GM04503 (cell line): ENCODE measurements at places on chromosomes 3 and 15.

GRCh38 chr3:102163039-102163817, 271.6 kb upstream of the ZPLD1 start:
- DNase-seq = no peak

DNA sequence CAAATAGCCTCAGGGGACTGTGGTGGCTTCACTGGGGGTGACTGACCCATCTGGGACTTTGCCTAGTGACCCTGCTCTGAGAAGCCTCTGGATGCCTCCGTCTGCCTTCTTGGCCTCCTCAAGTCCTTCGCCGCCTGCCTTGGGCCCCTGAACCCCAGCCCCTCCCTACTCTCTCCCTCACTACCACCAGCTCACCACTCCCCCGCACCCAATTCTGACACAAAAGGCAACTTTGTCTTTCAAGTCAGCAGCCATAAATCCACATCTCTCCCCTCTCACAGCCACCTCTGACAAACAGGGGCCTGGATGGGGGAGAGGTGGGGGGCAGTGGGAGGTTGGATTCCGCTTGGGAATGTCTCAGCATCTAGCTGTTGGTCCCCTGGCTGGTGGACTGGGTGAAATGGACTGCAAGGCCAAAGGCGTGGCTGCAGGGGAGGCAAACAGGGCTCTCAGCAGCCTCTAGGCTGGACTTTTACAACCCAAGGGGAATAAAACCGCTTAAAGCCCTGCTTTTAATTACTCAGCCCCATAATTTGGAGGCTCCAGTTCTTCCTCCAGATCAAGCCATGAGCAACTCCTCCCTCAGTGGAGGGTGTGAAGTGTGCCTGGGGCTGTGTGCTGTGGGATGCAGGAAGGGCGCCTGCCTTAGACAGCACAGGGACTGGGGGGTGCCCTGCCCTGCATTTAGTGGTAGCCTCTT, 33.4 kb downstream of the IGDCC3 start:
- no peak for DNase-seq

GRCh38 chr15:40339621-40339945, 1.2 kb downstream of the CCDC9B start:
- DNase-seq = no peak

GRCh38 chr3:61182662-61183061, 68.6 kb downstream of the FHIT start:
- no peak for DNase-seq

DNA sequence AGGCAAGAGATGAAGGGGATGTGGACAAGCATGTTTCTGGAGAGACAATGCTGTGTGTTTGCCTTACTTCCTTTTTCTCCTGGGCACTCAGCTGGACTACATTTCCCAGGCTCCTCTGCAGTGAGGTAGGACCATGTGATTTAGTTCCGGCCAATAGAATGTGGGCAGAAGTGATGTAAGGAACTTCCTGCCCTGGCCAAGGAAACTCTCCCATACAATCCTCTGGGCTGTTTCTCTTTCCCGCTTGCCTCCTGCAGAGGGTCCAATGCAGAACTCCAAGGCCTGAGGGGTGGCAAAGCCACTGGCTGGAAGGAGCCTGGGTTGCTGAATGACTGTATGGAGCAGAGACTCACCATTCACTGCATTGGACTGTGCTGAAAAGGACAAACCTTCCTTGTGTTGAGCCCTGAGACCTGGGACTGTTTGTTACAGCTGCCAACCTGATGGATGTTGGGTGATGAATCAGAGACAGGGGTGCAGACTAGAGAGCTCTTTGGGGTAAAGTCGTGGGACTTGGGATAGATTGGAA, 82.7 kb upstream of the SLC6A6 start:
- no peak for DNase-seq

- no peak for DNase-seq
Measured at GRCh38 chr3:59101231-59101736, 51.5 kb upstream of the CFAP20DC start.

- no peak for DNase-seq
Measured at GRCh38 chr15:100373942-100374341, 32.2 kb upstream of the ADAMTS17 start.

DNA sequence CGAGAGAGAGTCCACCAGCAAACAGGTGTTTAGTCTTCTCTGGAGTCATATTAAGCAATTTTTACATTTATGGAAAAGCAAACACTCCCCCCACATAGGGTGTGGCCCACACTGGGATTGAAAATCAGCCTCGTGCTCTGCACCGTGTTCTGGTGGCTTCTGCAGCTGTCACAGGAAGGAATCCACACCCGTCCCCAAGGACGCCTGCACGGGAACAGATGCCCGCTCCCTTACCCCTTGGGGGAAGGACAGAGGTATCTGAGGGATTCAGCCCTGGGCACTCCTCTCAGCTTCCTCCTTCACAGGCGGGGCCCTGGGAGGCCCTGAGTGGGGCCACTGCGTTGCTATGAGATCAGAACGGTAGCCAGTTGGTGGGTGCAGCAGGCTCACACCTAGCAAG, 27.8 kb downstream of the LIPC start:
- no peak for DNase-seq

GRCh38 chr15:63626955-63627354, 29.8 kb downstream of the FBXL22 start:
- no peak for DNase-seq

DNA sequence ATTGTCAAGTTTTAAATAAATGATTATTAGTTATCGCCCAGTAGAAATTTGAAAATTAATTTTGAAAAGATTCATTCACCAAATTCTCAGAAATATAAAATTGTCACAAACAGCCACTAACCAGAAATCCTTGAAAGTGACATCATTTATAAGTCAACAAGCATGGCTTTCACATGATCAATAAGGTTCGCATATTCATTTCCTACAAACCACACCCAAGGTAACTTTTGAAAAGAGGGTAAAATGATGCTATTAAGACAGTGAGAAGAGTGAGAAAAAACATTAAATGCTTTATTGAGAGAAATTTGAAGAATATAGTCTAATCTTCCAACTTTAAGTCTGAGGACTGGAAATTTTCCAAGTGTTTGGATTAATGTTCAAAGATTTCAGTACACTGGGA, 263.6 kb upstream of the ALCAM start:
- DNase-seq = no peak
